ENCODE measurements at places on chromosomes 13 and 19.

DNA sequence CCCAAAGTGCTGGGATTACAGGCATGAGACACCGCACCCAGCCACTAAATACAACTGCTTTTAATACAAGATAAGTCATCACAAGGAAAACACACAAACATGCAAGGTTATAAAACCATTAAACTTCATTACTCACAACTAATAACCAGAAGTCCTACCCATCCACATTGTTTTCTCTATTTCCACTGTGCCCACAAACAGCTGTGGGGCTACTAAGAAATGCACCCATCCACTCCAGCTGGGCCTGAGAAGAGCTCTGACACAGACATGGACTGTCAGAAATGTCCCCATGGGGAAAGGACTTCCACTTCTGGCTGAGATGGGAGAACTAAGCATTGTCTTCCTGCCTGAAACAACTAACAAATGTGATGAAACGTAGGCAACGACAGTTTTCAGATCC lies 17.2 kb downstream of the SAFB2 start:
- DNase-seq = no peak

DNA sequence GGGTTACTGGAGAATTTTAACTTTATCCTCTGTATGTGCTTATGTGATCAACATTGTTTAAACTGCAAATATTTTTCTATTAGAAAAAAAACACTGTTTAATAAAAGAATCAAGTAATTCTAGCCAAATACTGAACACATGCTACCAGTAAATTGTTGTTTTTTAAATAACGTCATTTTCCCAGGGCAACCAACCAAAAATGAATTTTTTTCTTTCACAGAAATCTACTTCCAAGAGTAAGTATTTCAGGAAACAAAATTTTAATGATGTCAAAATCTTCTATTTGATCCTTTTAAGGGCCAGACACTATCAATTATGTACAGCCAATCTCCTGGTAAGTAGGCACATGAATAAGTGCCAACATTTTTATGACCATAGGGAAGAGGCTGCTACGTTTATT lies 57.1 kb downstream of the TUBGCP3 start:
- no peak for DNase-seq

DNA sequence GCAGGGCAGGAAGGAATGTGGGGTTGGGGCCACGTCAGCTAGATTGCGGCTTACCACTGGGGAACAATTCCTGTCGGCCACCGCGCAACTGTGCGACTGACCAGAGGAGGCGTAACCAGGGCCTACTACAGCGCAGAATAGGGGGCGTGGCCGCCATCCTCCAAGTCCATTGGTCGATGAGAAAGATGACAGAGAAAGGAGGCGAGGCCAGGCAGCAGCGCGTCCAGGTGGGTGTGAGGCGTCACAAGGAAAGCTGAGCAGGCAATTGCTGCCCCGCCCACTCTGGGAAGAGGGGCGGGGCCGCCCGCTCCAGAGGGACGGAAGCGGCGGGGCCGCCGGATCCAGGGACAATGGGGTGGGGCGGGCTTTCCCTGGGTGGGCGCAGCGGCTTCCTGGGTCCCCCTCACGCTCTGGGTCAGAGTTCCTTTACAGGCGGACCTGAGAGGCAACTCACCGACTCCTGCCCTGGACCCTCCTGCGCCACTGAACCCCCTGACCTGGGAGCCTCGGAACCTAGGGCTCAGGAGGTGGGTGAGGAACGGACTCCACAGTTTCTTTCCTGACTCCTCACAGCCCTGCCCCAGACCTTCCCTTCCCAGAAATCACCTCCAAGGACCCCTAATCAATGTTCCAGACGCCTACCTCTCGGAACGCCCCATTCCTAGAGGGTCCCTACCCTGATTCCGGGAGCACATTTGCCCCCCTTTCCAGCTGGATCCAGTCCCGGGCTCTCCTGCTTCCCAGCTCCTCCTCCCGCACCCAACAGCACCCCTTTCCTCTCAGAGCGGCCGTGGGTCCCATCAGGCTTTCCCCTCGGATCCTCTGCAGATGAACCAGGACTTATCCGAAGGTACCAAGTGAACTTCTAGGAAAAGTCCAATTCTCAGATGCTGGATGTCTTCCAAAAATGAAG lies 101.5 kb upstream of the ZNF492 start:
- peak; percentile 96 for DNase-seq

GRCh38 chr19:10227026-10227971 lies 3.8 kb downstream of the S1PR2 start:
- no peak for DNase-seq

DNA sequence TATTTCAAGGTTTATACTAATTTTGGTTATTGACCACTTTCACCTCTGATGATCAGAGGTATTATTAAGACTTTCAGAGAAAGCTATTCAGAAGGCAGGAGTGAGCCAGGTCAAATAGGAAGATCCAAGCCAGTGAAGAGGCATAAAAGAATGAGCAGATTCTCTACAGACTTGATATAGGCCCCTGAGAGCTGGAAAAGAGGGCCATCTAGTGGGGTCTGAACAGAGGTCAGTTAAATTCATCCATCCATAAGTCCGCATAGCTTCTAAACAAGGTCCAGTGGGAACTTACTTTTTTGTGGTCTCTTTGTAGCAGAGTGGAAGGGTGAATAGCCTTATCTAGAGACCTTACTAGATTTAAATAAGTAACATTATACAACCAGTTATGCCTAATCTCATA lies 126.6 kb upstream of the UFM1 start:
- DNase-seq = peak; percentile 32
